Cardiac fibroblast (primary cell): ENCODE measurements at places on chromosomes 7 and 10.

GRCh38 chr7:133186060-133186459 is 66.8 kb upstream of the EXOC4 start:
- no peak for DNase-seq

GRCh38 chr10:96097865-96098264 is 32.2 kb upstream of the ZNF518A start:
- DNase-seq = no peak

DNA sequence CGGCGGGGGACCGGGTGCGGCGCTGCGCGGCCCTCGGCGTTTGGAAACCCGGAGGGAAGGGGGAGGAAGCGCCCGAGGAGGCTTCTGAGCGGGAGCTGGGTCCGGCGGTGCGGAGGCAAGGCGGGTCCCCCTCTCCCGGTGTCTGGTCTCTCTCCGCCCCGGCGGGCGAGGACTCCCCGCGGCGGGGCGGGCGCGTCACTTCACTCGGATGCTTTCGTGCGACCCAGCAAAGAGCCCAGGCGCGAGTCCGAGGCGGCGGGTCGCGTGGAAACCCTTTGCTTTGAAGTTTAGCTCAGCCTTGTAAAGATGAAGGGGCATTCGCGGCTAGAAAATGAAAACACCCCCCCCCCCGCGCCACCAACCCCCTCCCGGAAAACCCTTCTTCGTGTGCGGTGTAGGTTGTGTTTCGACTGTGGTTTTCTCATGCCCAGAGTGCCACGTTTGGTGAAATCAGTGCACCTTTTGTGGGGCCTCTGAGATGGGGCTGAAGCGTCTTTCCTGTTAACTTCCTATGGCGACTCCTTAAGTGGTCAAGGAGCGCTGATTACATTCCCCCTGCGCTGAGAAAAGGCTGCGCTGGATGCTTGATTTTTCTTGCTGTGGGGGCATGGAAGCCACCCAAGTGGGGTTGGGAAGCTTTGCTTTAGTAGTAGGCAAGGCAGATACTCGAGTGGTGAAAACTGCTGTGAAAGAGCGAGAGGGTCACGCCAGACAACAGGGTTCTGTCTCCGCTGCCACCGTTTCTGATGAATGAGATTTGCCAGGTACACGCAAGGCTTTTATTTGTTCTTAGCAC is 876 bp downstream of the GNAI1 start:
- no peak for DNase-seq

- DNase-seq = no peak
Observed at GRCh38 chr10:79260811-79261740, 86.2 kb upstream of the PPIF start.

DNA sequence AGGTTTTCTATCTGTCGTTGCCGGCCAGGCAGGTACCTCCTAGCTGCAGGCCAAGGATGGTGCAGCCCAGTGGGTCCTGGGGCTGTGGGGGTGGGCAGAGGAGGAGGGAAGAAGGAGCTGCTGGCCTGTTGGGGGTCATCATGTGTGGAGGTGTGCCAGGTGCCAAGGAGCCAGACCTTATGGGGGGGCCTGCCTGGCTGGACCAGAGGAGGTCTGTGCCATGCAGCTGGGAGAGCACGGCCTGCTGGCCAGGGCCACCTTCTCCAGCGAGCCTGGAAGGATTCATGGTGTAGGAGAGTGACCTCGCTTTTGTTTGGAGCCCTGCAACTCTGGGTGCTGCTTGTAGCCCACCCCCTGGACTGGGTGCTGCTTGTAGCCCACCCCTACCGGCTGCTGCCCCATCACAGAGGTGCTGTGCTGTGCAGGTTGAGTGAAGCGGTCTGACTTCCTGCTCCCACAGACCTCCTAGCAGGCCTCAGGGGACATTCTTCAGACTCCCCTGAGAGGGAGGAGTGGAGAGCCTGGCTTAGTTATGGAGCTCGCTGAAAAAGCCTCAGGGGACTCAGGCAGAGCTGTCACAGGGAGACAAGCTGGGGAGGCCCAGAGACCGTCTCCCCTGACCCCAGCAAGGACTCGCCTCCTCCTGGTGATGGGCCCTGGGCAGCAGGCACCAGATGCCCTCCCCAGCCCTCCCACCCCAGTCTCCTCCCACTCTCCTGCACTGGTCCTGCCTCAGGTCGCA is 67.7 kb upstream of the AQP1 start:
- no peak for DNase-seq

DNA sequence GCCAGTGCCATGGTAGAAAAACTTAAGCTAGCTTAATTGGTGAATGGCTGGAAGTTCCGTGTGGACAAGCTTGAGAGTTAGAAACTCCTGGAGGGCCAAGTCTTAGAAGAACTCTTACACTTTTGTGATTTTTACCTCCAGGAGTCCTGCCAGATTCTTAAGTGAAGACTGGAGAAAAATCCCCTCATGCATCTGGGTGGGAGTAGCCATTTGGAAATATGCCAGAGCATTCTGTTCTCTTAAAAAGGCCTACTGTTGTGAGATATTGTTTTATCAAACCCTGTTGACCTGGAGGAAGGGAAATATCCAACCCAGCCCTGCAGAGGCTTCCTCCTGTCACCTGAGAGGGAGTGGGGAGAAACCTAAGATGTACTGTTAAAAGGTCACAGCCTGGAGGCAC is 17.6 kb upstream of the MCM10 start:
- DNase-seq = no peak

DNA sequence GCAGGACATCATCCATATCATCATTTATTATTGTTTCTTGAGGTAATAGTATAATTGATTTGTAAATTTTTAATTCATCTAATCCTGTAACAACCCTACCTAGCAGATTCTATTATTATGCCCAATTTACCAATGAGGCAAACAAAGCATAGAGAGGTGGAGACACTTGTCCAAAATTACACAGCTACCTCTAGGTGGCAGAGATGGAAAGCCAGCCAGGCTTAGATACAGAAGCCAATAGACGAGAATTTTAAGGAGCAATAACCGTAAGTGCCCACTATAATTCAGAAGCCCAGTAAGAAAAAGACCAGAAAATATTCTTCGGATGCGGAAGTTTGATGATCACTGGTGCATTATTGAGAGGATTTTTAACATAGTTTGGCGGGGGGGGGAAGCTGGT is 54.0 kb downstream of the ANK3 start:
- DNase-seq = no peak

GRCh38 chr10:119105155-119105554 is 1.2 kb downstream of the DENND10 start:
- no peak for DNase-seq

DNA sequence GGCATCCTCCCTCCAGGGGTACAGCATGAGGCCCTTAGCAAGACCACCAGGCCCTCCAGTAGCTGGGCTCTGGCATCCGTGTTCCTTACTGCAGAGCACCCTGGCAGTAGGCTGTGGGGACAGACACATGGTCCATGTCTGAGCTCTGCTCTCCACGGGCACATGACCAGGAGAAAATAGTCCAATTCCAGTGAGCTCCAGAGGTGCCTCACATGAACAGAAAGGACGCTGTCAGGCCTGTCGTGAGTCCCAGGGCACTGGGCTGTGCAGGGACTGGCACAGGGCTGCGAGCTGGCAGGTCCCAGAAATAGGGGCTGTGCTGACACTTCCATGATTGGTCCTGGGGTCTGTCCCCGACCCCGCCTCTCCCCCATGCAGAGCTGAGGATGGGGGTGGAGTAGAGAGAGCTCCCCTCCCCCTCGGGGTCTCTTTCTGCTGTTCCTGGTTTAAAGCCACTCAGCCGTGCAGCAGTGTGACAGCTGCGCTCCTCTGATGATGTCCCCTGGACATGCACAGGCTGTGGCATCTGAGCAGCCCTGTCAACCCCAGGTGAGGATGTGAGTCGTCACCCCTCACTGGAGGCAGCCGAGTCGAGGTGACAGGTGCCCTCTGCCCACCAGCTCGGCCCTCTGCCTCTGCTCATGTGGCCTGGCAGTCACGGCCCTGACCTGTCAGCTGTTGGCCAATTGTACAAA is 25.2 kb upstream of the ZNF488 start:
- DNase-seq = no peak

DNA sequence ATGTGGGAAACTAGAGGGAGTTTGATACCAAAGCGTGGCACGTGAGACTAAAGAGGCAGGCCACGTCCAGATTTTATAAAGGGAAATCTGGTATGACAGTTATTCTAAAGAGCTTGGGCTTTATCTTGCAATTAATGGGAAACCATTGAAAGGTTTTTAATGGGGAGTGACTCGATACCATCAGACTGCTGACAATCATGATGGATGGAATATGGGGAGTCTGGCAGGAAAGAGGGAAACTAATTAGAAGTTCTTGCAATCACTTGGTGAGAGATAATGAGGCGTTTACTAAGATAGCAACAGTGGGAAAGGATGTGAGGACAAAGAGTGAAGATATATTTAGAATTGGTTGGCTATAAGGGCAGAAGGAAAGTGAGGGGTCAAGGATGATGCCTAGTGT is 94.0 kb downstream of the MBL2 start:
- no peak for DNase-seq

DNA sequence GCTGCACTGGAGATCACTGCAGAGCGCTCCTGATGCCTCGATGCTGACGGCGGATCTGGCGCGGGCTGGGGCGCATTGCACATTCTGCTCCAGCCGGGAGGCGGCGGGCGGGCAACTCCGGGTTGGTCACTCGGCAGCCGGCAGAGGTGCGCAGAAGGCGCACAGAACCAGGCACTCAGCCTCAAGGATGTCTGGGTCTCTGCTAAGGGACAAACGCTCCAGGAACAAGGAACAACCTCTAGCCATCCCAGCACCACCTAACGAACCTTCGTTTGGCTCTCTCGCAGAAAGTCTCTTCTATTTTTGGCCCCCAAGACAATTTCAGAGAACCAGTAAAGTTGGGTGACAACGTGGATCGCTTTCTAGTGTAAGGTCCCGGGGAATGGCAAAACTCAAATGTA is 254.6 kb downstream of the OTUD1 start:
- no peak for DNase-seq

DNA sequence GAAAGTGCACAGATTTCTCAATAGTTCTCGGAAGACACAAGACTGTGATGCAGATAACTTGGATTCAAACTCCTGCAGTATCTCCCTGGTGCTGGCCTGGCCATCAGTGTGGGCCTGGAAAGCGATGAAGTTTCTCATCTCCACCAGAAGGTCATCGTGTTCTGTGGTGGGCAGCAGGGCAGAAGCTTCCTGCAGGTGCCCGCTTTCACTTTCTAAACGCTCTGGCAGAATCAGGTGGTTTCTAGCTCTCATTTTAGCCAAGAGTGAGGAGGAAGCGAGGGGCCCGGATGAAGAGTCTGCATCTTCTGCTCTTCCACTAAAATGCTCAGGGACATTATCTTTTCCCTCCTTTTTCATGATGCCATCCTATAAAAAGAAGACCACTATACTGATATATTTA is 63.0 kb upstream of the DRGX start:
- no peak for DNase-seq

DNA sequence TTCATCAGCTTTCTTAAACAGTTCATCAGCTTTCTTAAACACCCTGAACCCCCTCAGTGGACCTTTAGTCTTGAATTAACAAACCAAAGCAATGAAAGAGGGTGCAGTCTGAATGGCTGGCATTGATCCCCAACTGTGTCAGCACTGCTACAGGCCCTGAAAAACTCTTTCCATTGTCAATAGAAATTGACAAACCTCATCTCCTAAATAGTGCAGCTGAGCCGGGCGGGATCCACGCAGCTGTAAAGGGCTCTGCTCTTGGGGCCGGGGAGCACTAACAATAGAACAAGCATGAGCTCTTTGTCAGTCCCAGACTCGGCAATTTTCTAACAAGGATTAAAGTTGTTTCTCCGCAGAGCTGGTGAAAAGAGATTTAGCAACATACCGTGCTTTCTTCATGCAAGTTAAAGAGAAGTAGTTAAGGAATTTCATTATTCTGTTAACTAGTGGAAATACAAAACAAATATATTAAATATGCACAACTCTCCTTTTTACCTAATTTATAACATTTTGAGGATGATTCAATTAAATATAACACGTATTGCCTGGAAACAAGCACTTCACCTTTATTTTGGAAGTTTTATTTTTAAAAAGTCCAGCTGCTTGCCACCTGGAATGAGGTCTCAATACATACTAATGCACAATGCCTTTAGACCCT is 24.7 kb upstream of the FEZF1 start:
- DNase-seq = no peak

DNA sequence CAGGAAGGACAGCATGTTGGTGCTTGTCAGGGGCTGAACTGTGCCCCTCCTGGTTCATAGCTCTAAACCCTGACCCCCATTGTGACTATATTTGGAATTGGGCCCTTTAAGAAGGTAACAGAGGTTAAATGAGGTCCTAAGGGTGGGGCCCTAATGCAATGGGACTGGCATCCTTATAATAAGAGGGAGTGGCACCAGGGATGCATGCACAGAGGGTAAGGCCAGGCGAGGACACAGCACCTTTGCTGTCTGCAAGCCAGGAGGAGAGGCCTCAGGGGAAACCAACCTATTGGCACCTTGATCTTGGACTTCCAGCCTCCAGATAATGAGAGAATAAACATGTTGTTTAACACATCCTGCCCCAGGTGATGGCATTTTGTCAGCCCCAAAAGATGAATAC is 61.3 kb upstream of the EBF3 start:
- DNase-seq = no peak

GRCh38 chr7:135434047-135434446 is 75.9 kb downstream of the CNOT4 start:
- no peak for DNase-seq

DNA sequence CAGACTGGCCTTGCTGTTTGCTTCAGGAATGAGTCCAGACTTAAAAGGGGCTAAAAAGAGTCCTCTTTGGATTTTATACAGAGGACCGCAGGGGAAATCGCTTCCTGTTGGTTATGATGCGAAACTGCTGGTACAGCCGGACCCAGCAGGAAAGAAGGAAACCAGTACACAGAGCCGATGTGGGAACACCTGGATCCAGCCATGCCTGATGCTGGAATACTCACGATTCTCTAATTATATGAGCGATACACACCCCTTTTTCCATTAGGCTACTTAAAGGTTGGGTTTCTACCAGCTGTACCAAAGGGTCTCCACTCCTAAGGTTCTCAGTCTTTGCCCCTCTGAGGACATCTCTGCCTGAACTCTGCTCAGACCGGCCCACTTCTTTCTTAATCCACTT is 27.7 kb downstream of the ZNF777 start:
- no peak for DNase-seq

DNA sequence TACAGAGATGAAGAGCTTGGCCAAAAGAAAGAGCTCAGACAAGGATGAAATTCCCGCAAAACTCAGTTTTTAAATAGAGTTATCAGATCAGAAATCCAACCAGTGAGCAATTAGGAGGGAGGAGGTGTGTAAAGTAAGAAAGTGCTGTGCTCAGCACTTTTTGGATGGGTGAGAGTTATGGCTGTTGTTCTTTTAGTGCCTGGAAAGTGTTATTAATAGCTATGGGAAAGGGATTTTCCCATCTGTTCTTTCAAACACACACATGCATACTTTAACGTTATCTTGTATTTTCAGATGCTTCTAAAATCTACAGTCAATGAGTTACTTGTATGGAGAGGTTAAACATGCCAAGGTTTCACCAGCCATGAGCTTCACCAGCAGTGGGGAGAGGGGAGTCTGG is 107.3 kb upstream of the TMEM72 start:
- DNase-seq = no peak

GRCh38 chr10:24727786-24728185 is 4.1 kb upstream of the ARHGAP21 start:
- DNase-seq = no peak

- DNase-seq = no peak
Observed at GRCh38 chr10:52805414-52806285, 33.1 kb upstream of the MBL2 start.
